ENCODE measurements at places on chromosomes 1 and 21.

- DNase-seq, result no peak
Observed at GRCh38 chr1:217703326-217703725, 72.2 kb downstream of the SPATA17 start.

GRCh38 chr1:21251773-21252471, 38.3 kb downstream of the ECE1 start:
- peak; percentile 77 for DNase-seq

- DNase-seq, result no peak
Observed at GRCh38 chr1:156245451-156246232, 2.2 kb downstream of the PAQR6 start.

- DNase-seq, result no peak
Observed at GRCh38 chr1:70891051-70891843, 156.4 kb downstream of the PTGER3 start.

GRCh38 chr1:29648026-29648425, 411.7 kb downstream of the PTPRU start:
- DNase-seq, result no peak

GRCh38 chr1:92017656-92018055, 12.1 kb upstream of the EPHX4 start:
- DNase-seq, result no peak

DNA sequence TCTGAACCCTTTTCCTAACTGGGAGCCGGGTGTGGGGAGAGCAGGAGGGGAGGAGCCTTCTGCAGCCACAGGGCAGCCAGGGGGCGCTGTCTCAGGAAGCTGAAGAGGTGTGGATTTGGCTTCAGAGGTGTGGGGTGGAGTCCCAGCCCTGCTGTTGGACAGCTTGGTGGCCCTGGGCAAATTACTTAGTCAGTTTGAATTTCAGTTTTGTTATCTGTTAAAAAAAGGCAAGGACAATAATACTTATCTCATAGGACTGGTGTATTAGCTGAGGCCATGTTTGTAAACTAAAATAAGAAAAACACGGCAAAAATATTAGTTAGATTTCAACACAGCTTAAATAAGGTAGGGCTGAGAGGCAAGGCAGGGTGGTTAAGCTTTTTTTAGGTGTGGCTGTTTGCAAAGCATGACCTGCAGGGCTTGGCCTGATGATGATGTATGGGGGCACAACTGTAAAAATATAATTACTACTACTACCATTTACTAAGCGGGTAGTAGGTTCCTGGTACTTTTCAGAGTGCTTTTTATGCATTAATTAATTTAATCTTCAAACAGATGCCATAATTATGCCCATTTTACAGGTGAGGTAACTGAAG, 111.8 kb downstream of the PLXNA2 start:
- DNase-seq, result peak; percentile 73

DNA sequence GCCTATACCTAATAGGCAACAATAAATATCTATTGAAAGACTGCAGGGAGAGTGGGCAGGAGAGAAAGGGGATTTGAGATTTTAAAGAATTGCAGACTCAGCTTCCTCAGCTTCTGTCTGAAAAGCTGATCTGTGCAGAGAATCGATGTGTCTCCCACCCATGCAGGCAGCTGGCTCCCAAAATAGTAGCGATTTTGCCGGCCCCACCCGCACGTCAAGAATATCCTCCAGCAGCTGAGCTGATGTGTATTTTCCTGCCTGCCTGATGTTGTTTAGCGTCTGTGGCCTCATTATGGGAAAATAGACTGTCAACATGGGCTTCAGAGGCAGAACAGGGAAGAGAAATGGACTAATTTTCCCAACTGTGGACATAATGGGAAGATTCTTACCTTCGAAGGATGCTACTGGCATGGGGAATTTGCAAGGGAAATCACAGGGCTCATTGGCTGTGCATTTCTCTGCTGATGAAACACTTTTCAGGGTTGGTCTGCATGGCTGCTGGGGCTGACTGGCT, 699.8 kb downstream of the PTPRU start:
- no peak for DNase-seq
